ENCODE measurements at places on chromosomes 4 and X.

- DNase-seq, result peak; percentile 13
Measured at GRCh38 chrX:136577552-136577951, 45.5 kb downstream of the VGLL1 start.

DNA sequence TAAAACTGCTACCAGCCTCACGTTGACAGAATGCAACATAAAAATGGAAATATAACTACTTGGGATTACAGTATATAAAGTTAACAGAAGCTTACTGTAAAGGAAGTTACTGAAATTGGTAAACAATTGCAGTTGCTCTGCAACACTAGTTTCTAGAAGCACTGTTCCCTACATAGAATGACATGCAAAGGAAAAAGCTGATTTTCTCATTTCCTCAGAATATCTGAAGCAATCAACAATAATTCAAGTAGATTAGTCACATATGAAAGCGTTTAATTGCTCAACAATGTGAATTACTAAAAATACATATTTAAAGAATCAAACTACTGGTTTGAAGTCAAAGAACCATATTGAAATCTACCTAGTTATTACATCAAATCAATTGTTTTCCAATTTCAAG, 31.8 kb downstream of the PDGFC start:
- no peak for DNase-seq

- DNase-seq, result no peak
Measured at GRCh38 chr4:52755426-52755825, 4.2 kb upstream of the ERVMER34-1 start.

- no peak for DNase-seq
Measured at GRCh38 chr4:175306436-175306835, 388.3 kb downstream of the ADAM29 start.

- DNase-seq, result no peak
Measured at GRCh38 chr4:108087293-108087967, 81.3 kb downstream of the LEF1 start.

GRCh38 chr4:134518574-134519217, 317.1 kb upstream of the PABPC4L start:
- DNase-seq, result no peak

DNA sequence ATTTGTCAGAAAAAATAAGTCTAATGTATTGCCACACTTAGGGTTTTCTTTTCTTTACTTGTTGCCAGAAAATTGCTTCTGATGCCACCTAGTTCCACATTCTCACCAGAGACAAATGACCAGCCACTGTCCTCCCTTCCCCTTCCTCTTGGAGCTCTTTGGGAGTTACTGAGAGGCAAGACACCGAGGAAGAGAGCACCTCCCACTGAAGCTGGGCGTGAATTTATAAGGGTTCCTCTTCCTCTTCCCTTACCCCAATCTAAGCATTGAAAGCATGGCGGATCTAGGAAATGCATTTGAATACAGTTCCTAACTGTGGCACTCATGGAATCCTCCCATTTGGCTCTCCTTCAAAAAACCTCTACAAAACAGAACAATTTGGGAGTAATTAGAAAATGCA, 30.0 kb downstream of the ANXA3 start:
- no peak for DNase-seq

- DNase-seq, result no peak
Measured at GRCh38 chr4:116982656-116983055, 102.7 kb downstream of the TRAM1L1 start.

- no peak for DNase-seq
Measured at GRCh38 chrX:69291116-69291515, 125.9 kb upstream of the PJA1 start.

DNA sequence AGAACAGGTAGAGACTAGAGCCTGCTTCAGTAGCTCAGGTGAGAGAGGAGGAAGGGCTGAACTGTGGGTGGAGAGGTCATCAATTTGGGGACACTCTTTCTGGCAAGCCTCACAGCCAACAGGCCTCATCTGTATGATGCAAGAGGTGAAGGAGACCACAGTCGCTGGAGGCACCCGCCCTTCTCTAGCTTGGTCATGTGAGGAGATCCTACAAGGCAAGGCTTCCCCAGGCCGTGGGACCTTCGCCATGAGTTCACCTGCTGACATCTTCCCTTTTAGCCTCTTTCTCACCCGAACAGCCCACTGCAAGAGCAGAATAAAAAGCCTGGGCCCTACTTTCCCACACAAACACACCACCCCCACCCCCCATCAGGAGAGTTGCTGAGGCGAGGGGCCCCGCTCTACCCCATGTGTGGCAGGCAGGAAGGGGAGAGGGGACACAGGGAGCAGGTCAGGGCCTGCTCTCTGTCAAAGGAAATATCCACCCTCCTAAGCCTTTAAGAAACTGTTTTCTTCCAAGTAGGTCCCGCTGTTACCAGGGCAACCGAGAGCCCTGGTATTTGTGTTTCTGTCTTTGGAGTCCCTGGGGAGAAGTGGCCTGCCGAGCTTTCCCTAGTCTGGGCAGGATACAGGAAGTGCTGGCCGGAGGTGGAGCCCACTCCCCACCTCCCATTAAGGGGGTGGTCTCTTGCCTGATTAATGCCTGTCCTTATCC, 8.1 kb downstream of the RTL5 start:
- DNase-seq, result no peak

GRCh38 chrX:124507246-124507645, 160.9 kb downstream of the SH2D1A start:
- DNase-seq, result no peak

- DNase-seq, result no peak
Measured at GRCh38 chrX:34521563-34521962, 135.5 kb downstream of the TMEM47 start.

DNA sequence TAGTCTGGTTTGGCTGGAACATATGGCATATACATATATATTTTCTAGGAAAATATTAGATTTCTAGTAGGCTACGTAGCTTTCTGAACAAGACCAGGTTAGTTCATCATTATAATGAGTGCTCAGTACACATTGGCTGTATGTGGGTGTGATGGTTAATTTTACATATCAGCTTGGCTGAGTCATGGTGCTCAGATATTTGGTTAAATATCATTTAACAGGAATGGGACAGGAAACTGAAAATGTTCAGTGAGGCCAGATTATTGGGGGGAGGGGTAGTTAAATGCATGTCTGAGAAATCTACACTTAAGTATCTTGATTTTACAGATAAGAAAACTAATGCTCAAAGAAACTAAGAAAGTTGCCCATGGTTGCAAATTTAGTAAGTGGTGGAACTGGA, 160.1 kb downstream of the RBMX2 start:
- DNase-seq, result no peak

- DNase-seq, result no peak
Measured at GRCh38 chrX:44770121-44770520, 73.7 kb upstream of the DUSP21 start.

GRCh38 chr4:77595364-77595973, 10.2 kb upstream of the CXCL13 start:
- DNase-seq, result no peak

GRCh38 chr4:79959652-79960051, 113.4 kb downstream of the ANTXR2 start:
- DNase-seq, result no peak

GRCh38 chr4:155085843-155086530, 122.4 kb upstream of the NPY2R start:
- DNase-seq, result no peak
